ENCODE measurements at places on chromosomes 2 and 18.

DNA sequence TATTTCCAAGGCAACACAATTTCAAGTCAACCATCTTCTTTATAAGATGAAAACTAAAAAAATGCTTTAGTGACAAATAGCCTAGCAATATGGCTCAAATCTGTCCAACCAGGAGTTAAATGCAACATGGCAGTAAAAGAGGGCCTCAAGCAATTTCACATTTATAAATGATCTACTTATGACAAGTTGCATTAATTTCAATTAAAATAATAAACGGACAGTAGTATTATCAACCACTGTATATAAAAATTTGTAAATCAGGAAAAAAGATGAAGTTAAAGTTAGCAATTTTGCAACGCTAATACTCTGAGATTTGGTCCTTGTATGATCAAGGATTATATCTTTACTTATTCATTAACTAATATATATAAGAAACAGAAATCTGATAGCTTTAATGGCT, 19.3 kb downstream of the CCDC88A start:
- DNase-seq, result no peak

GRCh38 chr2:64975232-64975821, 13.9 kb upstream of the SLC1A4 start:
- no peak for DNase-seq

DNA sequence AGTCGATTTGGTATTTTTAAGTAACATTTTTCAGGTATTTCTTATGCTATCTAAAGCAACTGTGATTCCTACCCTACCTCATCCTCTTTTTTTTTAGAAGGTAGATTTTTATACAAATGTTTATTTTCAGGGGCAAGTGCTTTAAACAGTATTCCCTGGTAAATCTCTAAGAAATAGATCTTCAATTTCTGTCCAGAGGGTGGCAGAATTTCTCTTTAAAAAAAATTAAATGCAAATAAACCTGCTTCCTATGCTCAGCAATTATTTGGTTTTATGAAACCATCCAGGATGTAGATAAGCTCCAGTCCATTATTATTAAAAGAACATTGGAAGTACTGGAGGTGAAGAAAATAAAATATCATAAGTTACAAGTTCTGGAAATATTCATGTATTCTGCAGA, 191.9 kb downstream of the MYO3B start:
- DNase-seq, result no peak

DNA sequence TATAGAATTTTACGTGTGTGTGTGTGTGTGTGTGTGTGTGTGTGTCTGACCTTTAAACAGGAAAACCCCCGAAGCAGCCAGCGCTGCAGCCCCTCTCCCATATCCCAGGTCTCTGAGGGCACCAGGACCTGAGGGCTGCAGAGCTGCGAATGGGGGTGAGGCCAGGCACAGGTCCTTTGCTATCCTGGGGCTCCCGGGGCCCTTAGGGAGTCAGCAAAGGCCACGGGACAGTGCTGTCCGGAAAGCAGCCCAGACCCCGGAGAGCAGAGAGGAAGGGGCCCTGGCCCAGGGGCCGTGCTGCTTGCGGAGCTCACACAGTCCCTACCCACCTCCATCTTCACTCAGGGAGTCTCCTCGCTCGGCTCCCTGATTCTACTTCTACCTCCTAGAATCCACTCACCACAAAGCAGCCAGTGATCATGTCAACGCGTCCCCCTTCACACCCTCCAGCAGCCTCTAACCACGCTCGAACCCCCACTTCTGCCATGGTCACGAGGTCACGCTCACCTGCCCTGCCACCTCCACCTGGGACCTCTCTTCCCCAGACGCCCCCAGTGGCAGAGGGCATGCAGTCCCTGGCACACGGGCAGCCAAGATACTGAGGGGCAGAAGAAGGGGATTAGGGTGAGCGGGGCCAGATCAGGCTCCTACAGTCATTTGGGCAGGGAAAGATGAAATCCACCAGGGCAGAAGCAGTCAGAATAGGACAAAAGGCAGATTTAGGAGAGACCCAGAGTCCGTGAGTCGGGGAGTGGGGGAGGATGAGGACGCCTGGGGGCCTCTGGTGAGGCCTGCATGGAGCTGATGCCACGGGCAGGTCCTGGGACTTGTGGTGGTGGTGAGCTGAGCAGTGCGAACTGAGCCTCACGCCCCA, 86.7 kb downstream of the USP40 start:
- DNase-seq, result no peak

- no peak for DNase-seq
Observed at GRCh38 chr2:20187331-20187730, 37.6 kb downstream of the SDC1 start.

GRCh38 chr2:54808661-54809060, 85.2 kb downstream of the EML6 start:
- DNase-seq, result no peak

- DNase-seq, result no peak
Observed at GRCh38 chr2:210099940-210100339, 71.3 kb downstream of the KANSL1L start.

All from GM12892 (cell line).